ENCODE measurements at places on chromosomes 3 and 15.

GRCh38 chr3:53503195-53503594 lies 8.8 kb downstream of the CACNA1D start:
- H3K36me3 ChIP-seq: no peaks in the 10 kb centered on the region
- H3K27ac ChIP-seq: no peak overlapping the region
- no peaks in the 10 kb centered on the region for H3K4me1 ChIP-seq
- H3K4me3 ChIP-seq: no peak overlapping the region
- no peaks in the 10 kb centered on the region for H3K27me3 ChIP-seq
- no peak for DNase-seq

DNA sequence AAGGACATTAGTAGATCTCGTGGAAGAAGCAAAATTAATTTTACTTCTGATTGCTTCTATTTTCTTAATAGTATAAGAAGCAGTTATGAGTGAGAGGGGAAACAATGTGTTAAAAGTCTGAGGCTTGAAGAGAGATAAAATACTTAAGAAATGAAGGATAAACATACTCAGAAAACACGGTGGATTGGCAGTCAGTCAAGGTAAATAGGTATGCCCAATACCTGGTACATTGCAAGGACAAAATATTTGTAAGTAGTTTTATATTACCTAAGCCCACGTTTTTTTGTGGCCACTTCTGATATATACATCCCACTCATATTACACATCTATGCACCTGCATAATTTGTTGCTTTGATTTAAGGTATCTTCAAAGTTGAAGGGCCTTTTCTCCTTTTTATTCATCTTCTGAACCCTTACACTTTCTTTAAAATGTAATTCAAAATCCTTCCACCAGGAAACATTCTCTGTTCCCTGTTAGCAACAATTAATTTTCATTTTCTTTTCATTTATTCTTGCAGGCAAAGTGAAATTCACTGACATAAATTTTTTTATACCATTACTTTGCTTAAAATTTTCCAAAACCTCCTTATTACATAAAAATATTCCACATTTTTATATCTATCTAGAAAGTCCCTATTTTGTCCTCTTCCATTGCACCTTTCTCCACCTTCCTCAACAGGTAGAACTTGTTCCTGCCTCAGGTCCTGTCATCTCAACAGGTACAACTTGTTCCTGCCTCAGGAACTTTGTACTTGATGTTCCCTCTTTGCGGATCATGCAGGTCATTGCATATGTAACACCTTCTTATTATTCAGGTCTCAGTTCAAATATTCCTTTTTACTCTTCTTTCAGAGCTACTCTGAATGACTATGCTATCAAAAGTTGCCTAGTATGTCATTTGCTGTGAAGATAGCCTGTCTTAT lies 755.7 kb upstream of the ALCAM start:
- H3K4me3 ChIP-seq: no peak overlapping the region
- no peak for DNase-seq
- H3K27me3 ChIP-seq: no peaks in the 10 kb centered on the region
- no peaks in the 10 kb centered on the region for H3K36me3 ChIP-seq
- H3K4me1 ChIP-seq: no peaks in the 10 kb centered on the region

- DNase-seq: no peak
- no peaks in the 10 kb centered on the region for H3K36me3 ChIP-seq
- no peak overlapping the region for H3K4me3 ChIP-seq
- no peaks in the 10 kb centered on the region for H3K4me1 ChIP-seq
- H3K27ac ChIP-seq: peak overlapping the region; percentile 21
- no peaks in the 10 kb centered on the region for H3K27me3 ChIP-seq
Measured at GRCh38 chr15:45203182-45203581, 15.4 kb upstream of the SHF start.

DNA sequence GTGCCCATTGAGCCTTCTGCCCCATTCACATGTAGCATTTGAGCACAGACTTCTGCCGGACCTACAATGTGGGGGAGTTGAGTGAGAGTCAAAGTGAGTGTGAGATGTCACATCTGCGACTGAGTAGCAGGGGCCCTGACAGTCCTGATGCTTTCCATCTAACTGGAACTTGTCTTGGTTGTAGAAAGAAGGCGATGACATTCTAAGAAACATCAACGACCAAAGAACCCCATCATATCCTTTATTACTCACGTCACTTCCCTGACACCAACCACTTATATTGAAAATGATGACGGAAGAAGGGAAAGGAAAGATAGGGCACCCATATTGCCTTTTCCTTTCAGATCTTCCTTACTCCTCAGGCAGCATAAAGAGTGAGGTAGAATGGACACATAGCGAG lies 30.5 kb downstream of the SMAD3 start:
- no peak overlapping the region for H3K27ac ChIP-seq
- no peak for DNase-seq
- no peaks in the 10 kb centered on the region for H3K36me3 ChIP-seq
- H3K4me1 ChIP-seq: peaks cover 22% of the 10 kb centered on the region
- no peaks in the 10 kb centered on the region for H3K27me3 ChIP-seq
- no peak overlapping the region for H3K4me3 ChIP-seq

- H3K27me3 ChIP-seq: no peaks in the 10 kb centered on the region
- no peak for DNase-seq
- H3K27ac ChIP-seq: no peak overlapping the region
- H3K36me3 ChIP-seq: no peaks in the 10 kb centered on the region
Measured at GRCh38 chr3:37920156-37920699, 58.5 kb downstream of the CTDSPL start.

DNA sequence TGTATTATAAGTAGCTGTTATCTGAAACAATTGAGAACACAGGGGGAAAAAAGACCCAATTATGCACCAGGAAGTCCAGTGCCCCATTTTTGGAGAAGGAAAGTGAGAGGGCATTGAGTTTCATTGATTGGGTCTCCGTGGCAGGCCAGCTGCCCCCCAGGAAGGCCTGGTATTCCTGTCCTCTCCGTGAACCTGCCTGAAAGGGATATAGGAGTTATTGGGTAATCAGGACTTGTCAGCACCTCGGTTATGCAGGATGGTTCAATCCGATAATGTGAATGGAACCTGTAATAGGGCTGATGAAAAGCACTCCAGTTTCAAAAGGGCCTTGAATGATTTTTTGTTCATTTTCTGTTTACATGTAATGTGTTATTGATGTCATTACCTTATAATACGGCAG lies 122.0 kb upstream of the RARB start:
- no peak for DNase-seq
- no peaks in the 10 kb centered on the region for H3K4me1 ChIP-seq
- no peaks in the 10 kb centered on the region for H3K27me3 ChIP-seq
- H3K36me3 ChIP-seq: no peaks in the 10 kb centered on the region

DNA sequence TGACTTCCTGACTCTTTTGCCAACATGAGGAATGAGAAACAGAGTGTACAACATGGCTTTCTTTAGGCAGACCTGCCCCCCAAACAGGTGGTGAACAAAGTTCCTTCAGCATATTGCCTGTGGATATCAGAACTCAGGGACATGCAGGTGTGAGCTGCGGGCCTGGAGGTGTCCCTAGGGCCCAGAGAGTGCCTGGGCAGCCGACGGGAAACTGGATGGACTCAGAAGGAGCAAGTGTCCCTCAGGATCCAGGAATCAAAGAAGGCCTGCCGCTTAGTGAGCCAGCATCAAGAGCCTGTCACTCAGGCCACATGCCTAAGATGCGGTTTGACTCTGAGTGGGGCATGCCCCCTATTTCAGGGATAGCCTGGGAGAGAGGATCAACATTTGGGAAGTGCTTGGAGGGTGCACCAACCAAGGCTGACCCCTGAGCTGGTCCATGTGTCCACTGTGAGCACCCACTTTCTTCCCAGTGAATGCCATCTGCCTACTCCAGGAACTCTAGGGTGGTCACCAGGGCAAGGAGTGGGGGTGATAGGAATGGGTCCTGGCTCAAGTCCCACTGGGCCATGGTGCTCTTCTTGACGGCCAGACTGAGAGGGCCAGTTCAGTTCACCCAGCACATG lies 16.1 kb upstream of the POLR2M start:
- no peak for DNase-seq
- no peaks in the 10 kb centered on the region for H3K36me3 ChIP-seq
- peaks cover 24% of the 10 kb centered on the region for H3K4me1 ChIP-seq
- no peaks in the 10 kb centered on the region for H3K27me3 ChIP-seq
- H3K27ac ChIP-seq: peak overlapping the region; percentile 90

- H3K4me1 ChIP-seq: peaks cover 19% of the 10 kb centered on the region
- DNase-seq: no peak
- no peaks in the 10 kb centered on the region for H3K27me3 ChIP-seq
- no peak overlapping the region for H3K4me3 ChIP-seq
Measured at GRCh38 chr15:64522226-64522823, 61.9 kb downstream of the ZNF609 start.

DNA sequence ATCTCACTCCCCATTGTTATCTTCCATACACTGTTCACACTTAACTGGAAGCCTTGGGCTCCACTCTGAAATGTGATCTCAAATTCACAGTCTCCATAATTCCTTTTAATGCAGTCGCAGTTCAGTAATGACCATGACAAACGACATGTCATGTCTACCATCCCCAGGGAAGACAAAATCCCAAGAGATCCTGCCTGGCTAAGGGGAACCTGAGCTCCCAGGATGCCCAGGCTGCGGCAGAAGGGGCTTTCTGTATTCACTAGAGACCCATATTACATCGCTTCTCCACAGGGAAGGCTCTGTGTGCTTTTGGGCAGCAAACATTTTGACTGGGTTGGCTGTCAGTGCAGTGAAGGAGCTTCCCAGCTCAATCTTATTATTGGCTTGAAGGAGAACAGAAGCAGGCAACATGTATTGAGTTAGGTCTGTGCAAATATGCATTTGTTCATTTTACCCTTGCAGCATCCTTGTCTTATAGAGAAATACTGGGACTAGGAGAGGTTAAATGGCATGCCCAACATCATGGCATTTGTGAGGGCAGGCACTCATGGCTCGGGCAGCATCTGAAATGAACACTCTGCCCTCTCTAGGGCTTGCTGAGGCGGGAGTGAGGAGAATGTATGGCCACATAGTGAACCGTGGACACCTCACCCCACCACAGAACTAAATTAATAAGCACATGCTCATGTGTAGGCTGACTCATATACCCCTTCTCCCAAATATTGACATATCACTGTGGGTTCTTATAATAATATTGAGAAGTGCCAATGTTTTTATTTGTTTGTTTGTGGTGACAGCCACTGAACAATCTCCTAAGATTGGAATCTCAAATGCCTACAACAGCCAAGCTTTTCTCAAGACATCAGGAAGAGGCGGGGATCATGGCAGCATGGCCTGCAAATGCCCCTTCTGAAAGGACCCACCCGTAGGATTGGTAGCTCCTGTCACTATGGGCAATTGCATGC lies 141.6 kb upstream of the FOXB1 start:
- H3K27me3 ChIP-seq: no peaks in the 10 kb centered on the region
- no peak for DNase-seq
- no peak overlapping the region for H3K4me3 ChIP-seq
- no peaks in the 10 kb centered on the region for H3K36me3 ChIP-seq
- no peaks in the 10 kb centered on the region for H3K4me1 ChIP-seq
- H3K27ac ChIP-seq: no peak overlapping the region

GRCh38 chr3:155097009-155097349 lies 16.9 kb downstream of the MME start:
- DNase-seq: no peak
- H3K27ac ChIP-seq: no peak overlapping the region
- H3K36me3 ChIP-seq: no peaks in the 10 kb centered on the region

DNA sequence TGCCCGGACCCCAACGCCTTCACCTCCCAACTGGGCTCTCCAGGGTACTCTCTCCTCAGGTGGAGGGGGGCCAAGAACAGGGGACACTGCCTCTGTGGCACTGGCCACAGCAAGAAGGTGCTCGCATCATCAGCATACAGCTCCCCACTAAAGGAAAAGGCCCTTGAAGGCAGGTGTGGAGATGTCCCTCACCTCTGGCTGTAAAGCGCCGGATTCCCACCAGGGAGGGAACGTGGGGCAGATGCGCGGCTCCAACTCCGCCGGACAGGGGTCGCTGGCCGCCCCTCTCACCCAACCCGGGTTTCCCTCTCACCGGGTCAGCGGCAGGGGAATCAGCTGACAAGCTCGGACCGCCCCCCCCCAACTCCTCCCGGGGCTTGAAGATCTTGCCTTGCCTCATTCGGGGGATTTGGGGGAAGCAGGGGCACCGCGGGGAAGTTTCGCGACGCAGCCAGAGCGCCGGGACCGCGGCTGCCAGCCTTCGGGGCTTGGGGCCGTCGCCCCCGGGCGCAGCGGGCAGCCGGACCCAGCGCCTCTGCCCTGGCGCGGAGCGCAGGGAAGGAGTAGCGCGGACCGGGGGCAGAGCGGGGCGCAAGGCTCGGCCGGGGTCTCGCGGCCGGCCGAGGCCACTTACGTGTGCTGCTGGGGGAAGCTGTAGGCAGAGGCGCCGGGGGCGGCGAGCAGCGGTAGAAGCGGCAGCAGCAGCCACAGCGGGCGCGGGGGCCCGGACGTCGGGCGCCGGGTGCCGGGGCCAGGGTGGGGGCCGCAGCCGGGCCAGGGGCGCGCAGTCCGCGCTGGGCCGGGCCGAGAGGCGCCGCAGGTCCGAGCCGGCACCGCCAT lies 630 bp downstream of the CACNA2D2 start:
- no peaks in the 10 kb centered on the region for H3K36me3 ChIP-seq
- peaks cover 3% of the 10 kb centered on the region for H3K27me3 ChIP-seq
- DNase-seq: no peak
- peaks cover 8% of the 10 kb centered on the region for H3K4me1 ChIP-seq
- peak overlapping the region; percentile 82 for H3K4me3 ChIP-seq

- H3K27ac ChIP-seq: no peak overlapping the region
- no peak overlapping the region for H3K4me3 ChIP-seq
- no peaks in the 10 kb centered on the region for H3K27me3 ChIP-seq
- no peak for DNase-seq
- H3K36me3 ChIP-seq: no peaks in the 10 kb centered on the region
- peaks cover 32% of the 10 kb centered on the region for H3K4me1 ChIP-seq
Measured at GRCh38 chr3:184912163-184912562, 100.2 kb downstream of the VPS8 start.

DNA sequence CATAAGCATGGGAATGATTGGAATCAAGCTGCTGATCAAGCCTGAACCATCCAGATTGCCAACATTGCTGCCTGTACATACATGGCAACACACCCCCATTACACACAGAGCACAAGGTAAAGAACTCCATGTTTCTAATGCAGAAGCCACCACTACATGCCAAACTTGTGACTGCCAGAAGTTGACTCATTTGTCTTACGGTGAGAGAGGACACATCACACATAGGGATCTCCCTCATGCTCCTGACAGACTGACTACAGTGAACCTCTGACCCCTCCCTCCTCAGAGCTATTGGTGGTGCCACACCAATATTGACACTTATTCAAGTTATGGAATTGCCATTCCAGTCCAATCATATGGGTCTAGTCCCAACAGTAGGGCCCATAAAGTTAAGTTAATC lies 42.3 kb downstream of the EFHB start:
- H3K4me3 ChIP-seq: no peak overlapping the region
- no peaks in the 10 kb centered on the region for H3K4me1 ChIP-seq
- H3K36me3 ChIP-seq: no peaks in the 10 kb centered on the region
- H3K27me3 ChIP-seq: no peaks in the 10 kb centered on the region
- DNase-seq: no peak

Data from thoracic aorta (tissue), 2 donors.